Activated CD4-positive, alpha-beta T cell treated with anti-CD3 and anti-CD28 coated beads, Interleukin-2, amount 50 U/mL, for 16 hours (primary cell): ENCODE measurements at places on chromosomes 7 and 10.

- no peak for DNase-seq
Measured at GRCh38 chr10:95475827-95476468, 85.2 kb downstream of the SORBS1 start.

DNA sequence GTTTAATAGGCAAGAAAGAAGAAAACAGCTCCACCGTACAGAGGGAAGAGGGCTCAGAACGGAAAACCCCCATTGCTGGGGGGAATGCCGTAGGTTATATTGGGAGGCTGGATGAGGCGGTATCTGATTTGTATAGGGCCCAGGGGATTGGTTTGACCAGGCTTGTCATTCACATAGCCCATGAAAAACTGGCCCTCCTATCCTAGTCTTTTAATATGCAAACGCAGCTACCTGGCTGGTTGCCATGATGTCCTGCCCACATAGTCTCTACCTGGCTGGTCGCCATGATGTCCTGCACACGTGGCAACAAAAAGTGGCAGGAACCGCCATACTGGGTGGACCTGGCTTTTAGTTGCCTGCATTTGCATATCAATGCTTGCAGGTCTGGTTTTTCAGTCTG, 84.7 kb downstream of the AUTS2 start:
- DNase-seq = no peak

DNA sequence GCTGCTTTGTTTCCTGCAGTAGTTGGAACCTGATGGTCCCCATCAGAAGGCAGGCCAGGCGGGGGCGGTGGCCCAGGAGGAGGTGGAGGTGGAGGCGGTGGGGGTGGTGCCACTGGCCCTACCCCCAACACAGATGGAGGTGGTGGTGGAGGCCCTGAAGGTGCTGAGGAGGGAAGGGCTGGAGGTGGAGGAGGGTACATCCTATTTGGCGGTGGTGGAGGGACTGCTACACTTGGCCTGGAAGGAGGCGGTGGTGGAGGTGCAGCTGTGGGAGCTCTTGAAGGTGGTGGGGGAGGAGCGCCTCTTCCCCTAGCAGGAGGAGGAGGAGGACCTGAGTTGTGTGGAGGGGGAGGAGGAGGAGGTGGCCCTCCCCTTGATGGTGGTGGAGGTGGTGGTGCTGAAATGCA, 36.8 kb downstream of the LMOD2 start:
- DNase-seq = no peak

- DNase-seq = peak; percentile 54
Measured at GRCh38 chr10:114195079-114195478, 15.9 kb downstream of the TDRD1 start.

GRCh38 chr10:42543840-42544372, 94.5 kb downstream of the ZNF33B start:
- DNase-seq = no peak

DNA sequence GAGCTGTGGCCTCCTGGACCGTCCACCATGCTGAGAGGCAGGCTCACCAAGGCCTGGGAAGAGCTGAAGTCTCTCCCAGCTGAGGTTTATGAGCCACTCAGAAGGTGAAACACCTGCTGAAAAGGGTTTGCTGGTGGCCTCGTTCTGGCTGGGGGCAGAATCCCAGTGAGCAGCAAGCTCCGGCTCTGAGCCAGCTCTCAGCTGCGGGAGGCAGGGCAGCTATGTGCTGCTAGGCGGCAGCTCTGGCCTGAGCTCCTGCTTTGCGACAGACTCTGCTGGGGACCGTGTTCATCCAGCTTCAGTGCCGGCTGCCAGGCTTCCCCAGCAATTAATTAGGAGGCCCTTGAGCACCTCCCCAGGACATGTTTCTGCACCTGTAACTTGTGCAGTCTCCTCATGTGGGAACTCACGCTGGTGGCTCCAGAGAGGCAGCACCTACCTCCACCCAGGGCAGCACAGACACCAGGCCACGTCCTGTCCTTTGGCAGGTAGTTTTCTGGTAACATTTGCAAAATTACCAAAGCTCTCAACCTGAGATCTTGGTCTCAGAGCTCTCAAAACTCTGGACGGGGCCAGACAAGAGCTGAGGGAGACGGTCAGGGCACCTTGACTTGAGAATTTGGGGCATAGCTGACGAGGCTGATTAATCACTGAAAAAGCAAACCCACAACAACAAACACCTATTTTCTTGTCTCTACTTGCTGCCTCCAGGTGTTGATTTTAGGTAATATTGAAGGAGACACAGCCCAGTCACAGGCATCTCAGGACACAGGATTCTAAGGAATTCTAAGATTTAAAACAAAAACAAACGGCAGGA, 185.0 kb downstream of the TCERG1L start:
- DNase-seq = no peak

DNA sequence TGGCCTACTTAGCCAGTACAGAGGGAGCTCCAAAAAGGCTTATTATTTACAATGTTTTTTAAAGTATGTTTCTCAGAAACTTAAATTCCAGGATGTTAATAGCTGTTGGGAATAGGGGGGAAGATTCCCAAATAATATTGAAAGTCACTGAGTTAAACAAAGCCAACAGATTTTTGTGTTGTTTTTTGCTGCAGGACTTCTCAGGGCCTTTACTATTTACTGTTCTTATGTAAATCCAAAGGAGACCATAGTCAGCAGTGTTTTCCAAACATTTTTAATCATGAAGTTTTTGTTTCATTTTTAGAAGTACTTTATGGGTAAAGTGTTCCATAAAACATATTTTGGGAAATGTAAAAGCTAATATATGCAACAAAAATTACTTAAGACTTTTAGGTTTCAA, 100.4 kb upstream of the GSDME start:
- DNase-seq = no peak

DNA sequence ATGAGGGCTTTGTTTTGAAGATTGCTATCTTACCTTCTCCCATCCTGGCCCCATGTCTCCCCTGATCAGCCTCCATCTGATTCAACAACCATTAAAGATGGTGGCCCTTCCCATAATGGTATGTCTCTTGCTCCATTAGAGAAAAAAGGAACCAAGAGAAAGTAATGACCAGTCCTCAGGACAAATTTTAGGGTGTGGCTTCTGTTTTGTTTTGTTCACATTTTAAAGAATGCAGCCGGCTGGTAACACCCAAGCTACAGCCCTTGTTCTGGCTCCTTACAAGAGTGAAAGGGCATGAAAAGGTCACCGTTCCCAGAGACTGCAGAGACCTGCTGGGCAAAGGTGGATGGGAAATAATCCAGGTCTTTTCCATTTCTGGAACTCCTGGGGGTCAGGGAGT, 287.9 kb upstream of the NEBL start:
- no peak for DNase-seq

- DNase-seq = no peak
Measured at GRCh38 chr7:114923403-114923713, 1.5 kb downstream of the MDFIC start.

DNA sequence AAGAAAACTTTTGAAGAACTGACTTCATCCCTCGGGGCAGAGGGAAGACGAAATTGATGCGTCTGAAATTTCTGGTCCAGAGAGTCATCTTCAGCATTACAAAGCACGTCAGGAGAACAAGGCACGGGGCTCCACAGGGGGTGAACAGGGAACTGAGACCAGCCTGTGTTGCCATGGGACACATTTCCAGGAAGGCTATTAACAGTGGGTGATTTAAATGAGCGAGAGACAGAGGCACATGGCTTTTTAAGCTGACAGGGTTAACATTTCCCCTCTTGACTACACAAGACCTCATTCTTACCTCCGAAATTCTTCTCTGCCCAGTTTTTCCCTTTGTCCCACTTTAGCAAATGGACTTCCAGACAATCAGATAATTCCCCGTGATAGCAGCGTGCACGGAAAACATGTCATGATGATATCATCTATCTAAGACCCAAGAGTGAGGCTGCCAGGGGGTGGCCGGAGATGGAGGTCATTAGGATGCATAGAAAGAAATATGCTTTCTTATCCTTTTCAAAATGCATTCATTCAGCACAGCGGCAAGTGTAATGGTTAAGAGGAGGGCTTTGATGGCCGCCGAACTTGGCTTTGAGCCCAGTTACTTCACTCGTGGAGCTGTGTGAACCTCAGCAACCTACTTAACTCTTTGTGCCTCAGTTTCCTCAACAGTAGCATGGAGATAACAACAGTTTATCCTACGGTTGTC, 248.0 kb downstream of the PRPF18 start:
- no peak for DNase-seq

DNA sequence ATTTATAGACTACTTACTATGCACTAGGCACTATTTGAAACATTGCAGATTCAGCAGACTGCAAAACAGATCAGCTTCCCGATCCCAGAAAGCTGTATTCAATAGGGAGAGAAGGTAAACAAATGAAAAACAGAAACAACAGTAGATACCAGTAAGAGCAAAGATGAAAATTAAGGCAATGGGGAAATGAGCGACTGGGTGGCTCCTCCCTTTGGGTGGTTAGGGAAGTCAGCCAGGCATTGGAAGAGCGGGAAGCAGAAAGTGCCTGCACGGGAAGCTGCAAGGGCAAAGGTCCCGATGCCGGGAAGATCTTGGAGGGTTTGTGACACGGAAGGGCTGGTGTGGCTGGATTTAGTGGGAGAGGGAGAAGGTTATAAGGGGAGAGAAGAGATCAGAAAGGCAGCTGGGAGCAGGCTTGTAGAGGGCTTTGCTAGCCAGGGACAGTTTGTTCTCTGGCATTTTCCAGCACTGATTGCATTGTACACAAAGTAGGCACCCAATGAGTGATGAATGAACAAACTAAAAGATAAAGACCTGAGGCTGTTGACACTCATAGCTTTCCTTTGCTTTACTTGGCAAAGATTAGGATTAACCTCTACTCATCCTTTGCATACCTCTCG, 67.8 kb downstream of the NAMPT start:
- no peak for DNase-seq

DNA sequence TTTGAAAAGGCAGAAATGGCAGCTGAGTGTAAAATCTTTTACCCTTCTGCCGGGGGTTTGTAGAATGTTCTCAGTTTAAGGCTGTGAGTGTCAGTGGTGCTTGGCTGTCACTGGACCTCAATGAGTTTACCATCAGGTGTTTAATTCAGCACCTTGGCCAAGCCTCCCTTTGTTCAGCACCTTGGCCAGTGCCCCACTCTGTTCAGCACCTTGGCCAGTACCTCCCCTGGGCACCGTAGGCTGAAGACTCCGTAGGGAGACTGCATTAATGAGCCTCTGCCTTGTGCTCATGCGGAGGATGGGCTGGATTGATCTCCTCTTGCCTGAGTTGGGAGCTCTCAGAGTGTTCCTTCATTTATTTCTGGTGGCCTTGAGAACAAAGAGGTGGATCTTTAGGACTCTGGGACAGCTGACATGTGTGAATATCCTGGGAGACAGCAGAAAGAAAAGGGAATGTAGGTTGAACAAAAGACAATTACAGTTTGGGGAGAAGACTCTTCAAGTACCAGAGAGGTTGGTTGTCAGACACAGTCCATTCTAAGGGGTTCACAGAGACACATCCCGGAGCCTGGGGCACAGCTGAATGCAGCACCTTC, 1.6 kb downstream of the FAM24A start:
- peak; percentile 31 for DNase-seq

- DNase-seq = no peak
Measured at GRCh38 chr7:129007572-129007971, 47.3 kb downstream of the TNPO3 start.

- DNase-seq = no peak
Measured at GRCh38 chr10:10551596-10552301, 465.9 kb upstream of the CELF2 start.

- DNase-seq = no peak
Measured at GRCh38 chr7:45688382-45688781, 114.2 kb downstream of the ADCY1 start.

GRCh38 chr10:6274484-6274883, 71.8 kb downstream of the PFKFB3 start:
- no peak for DNase-seq

GRCh38 chr7:510131-510481, 9.5 kb downstream of the PDGFA start:
- no peak for DNase-seq

DNA sequence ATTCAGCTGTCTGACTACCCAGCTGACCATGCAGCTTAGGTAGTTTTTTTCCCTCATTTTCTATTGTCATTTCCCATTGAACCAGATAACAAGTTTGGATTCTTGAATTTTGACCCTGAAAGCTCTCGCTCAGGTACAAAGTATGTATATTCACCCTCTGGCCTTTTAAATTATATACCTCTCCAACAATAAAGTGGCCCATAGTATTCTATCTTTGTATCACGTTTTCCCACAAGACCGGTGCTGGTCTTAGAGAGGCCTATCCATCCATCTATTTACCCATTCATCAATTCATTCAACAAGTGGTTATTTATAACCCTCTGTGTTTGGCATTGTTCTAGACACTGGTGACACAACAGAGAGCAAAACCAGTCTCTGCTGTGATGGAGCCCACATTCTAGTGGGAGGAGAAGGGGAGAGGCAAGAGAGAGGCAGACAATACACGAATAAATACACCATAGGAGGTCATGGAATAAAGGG, 35.2 kb upstream of the NPSR1 start:
- no peak for DNase-seq

- DNase-seq = no peak
Measured at GRCh38 chr7:91055219-91055618, 209.0 kb upstream of the FZD1 start.

DNA sequence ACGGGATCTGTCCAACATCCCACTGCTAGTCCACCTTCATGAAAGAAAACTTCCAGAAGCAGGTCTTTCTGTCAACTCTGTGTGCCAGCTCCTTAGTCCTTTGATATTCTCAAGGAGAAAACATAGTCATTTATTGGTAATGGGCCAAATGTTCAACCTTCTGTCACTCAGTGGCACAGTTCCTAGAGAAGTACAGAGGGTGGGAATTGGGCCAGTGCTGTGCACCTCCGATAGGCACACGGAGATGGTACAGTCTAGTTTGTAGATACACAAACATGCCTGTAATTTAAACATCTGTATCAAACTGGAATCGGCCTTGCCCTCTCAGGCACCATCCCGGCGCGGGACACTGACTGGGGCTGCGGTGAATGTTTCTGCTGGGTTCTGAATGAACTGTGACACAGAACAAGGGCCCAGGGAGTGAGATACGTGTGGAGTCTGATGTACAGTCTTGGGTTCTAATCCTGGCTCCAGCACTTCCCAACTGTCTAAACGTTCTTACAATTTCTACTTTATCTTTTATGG, 213.9 kb upstream of the SHH start:
- DNase-seq = no peak

DNA sequence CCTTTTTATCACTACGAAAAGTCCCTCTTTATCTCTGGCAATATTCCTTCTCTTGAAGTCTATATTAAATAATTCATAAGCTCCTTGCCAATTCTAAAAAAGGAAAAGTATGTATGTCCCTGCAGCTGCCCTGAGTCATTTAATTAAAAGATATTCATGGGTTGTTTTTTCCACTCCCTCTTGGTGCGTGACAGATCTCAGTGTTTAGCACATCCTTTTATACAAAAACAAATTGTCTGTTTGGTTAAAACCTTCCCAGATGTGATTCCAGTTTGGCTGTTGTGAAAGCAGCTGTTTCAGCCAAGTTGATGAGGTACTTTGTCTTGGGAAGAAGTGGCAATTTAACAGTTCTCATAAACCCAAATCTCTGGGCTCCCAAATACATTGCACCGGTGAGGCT, 33.8 kb upstream of the PRLHR start:
- DNase-seq = no peak
